Sciatic nerve (tissue), 2 donors: ENCODE measurements at places on chromosomes 4 and X. TPM values are rescaled to one million over a fixed set of nuclear protein-coding genes. Genes with fewer than 3 reads are reported as not detected.

Gene HTRA3
- 23.7 TPM for total RNA-seq

Gene SCML1
- total RNA-seq, result 17.8 TPM

Gene ANOS1
- 11.5 TPM for total RNA-seq

Gene TRIM60
- not detected for total RNA-seq

Gene USP17L29
- total RNA-seq, result not detected

Gene GPAT3
- total RNA-seq, result 7.8 TPM

Gene TEX13B
- total RNA-seq, result not detected

Gene FAAH2
- total RNA-seq, result 1.4 TPM

Gene PITX2
- total RNA-seq, result not detected

Gene IRAK1
- total RNA-seq, result 53.9 TPM

Gene GSTCD
- 7.4 TPM for total RNA-seq

Gene PLS3
- 127 TPM for total RNA-seq

Gene ELF4
- total RNA-seq, result 15.3 TPM

Gene CXCL13
- not detected for total RNA-seq

Gene TRAM1L1
- total RNA-seq, result 2.6 TPM

Gene USP27X
- total RNA-seq, result 4.4 TPM

Gene MGAT4D
- total RNA-seq, result not detected

Gene ZAR1
- total RNA-seq, result not detected

Gene CFAP299
- total RNA-seq, result 0.22 TPM

Gene NWD2
- total RNA-seq, result not detected

Gene EVC2
- total RNA-seq, result 12.5 TPM

Gene TSPAN6
- total RNA-seq, result 33.3 TPM

Gene PPEF2
- total RNA-seq, result 0.22 TPM

Gene PCDH10
- 7.1 TPM for total RNA-seq

Gene RBMX
- 153 TPM for total RNA-seq

Gene RP2
- 11.3 TPM for total RNA-seq

Gene SSX4
- total RNA-seq, result not detected

Gene PCDH7
- total RNA-seq, result 12.9 TPM

Gene PABPC1L2B
- total RNA-seq, result not detected

Gene YIPF7
- 0.98 TPM for total RNA-seq

Gene FHDC1
- 3.9 TPM for total RNA-seq

Gene FGF16
- total RNA-seq, result 0.40 TPM

Gene DDX3X
- 334 TPM for total RNA-seq

Gene SRPX
- 33.4 TPM for total RNA-seq

Gene CLCN5
- 11.5 TPM for total RNA-seq

Gene UXT
- 65.3 TPM for total RNA-seq

Gene SPIN2A
- 2.1 TPM for total RNA-seq

Gene PGAM4
- not detected for total RNA-seq

Gene CTAG1B
- not detected for total RNA-seq

Gene TEX11
- not detected for total RNA-seq
